DMS79 treated with DMSO at 0.1 percent for 48 hours (cell line): ENCODE measurements at places on chromosomes 6 and 20.

DNA sequence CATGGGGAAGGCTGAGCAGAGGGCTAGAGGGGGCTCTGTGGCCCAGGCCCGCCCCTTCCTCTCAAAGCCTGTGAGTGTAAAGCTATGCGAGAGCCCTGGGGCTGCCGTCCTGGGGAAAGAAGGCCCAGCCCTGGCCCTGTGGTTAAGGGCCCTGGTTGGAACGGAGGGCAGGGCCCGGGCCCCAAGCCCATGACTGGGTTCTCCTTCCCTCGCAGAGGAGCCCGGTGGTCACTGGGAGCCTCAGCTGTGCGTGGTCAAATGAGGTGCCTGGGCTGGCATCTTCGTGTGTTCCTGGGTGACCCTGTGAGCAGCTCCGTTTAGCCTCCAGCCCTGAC lies 56.0 kb downstream of the SMOC2 start:
- peak; percentile 2 for DNase-seq

DNA sequence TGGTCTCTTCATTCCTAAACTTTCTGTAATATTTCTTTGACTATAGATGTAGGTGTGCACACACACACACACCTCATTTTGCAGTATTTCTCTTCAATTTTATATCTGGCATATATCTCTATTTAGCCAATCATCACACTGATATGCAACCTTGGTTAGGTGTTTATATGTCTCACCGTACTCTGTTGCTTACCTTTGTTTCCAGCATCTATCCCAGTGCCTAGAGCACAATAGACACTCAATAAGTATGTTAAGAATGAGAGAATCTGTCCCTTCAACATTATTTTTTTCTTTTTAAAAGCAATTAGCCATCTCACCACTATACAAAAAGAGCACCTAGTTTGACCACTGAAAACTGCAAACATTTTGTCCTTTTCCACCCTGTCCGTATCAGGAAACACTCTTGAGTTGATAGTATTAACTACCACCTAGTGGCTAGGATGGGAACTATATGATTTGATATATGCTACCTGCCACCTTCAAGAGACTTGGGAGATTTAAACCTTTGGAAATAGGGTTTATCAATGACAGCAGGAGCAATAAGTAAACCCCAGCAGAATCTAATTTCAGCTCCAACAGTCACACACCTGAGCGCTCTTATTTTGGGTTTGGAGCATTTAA lies 48.7 kb upstream of the RSPO3 start:
- DNase-seq = no peak

- DNase-seq = no peak
These were observed 163.2 kb downstream of the AIG1 start for GRCh38 chr6:143223895-143224294.

DNA sequence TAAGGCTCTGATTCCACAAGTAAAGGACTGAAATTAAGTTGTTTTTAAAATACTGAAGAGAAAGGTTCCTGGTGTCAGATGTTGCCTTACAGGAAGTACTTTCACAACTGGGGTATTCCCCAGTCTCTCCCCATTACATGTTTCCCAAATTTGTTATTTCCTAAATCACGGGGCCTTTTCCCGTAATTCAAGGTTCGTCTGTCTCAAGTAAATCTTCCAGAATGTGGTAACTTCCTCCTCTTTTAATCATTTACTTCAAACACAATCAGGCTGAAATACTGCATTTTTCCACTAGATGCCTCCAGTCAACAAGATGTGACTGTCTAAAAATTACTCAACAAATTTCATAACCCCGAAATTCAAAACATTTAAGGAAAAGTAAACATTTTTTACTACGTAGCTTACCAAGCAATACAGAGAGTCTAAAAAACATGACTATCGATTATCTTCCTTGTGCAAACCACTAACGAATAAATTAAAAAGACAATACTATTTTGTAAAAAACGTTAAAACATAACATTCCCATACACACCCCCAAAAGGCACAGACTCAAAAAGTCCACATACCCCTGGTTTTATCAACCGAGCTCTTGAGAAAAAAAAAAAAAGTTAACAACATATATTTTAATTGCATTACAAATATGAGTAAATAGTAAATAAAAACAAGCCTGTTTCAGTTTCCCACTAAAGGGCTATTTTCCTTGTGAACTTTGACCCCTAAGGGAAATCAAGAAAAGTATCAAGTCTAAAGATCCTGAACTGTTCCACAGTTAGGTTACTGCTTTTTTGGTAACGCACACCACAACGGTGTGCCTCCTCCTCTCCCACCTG lies 1.7 kb downstream of the SOD2 start:
- DNase-seq = peak; percentile 35

GRCh38 chr6:80969439-80969838 lies 783.0 kb downstream of the TENT5A start:
- no peak for DNase-seq

- DNase-seq = peak; percentile 91
These were observed 258.7 kb downstream of the LRFN2 start for GRCh38 chr6:40328386-40328985.

DNA sequence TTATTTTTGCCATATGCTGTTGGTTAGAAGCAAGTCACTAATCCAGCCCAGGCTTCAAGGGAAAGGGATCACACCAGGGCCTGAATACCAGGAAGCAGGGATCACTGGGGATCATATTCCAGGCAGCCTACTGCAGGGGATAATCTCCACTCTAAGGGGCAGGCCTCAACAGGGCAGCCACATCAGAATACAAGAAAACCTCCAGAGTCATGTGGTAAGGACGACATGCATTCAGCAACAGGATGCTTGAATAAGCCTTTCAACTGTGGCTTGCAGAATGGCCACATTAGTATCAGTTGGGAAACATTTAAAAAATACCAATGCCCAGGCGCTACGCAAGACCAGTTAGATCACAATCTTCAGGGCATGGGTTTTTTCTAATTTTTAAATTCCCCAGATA lies 109.1 kb downstream of the LY86 start:
- no peak for DNase-seq

DNA sequence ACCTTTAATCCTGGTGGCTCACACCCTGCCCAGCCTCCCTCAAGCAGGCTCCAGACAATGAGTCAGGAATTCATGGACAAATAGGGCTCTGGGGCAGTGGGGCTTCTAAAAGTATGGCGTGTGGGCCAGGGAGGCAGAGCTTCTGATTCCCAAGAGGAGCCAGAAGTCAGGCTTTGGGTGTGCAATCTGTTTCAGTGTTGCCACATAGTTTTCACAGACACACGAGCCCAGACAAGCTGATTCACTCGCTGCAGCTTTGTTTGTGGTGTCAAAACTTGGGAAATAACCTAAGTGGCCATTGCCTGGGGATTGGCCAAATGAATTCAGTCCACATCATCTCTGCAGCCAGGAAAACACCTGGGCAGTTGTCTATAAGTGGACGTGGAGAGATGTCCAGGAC lies 9.2 kb downstream of the PEDS1 start:
- DNase-seq = no peak

DNA sequence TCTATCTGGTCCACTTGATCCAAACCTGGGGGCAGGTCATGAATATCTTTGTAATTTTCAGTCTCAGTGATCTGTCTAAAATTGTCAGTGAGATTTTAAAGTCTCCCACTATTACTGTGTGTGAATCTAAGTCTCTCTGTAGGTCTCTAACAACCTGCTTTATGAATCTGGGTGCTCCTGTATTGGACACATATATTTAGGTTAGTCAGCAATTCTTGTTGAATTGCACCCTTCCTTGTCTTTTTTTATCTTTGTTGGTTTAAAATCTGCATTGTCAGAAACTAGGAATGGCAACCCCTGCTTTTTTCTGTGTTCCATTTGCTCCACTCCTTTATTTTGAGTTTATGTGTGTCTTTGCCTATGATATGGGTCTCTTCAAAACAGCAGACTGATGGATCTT lies 140.7 kb downstream of the ASCC3 start:
- no peak for DNase-seq

DNA sequence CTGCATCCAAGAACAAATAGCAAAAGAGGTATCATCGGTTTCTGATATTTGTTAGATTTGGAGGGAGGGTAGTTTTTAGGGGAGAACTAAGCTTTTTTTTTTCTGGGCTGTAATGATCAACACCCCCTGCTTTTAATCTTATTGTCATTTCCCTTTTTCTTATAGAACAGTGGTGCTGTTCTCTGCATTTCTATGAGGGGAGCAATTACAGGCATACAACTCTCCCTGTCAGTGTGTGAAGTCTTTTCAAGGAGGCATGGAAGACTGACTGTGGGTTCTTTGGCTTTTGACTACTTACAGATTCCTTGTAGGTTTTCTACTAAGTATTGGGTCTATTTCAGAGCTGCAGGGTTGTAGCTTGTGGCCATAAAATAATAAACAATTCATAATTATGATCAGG lies 632.3 kb downstream of the TFAP2B start:
- DNase-seq = no peak

DNA sequence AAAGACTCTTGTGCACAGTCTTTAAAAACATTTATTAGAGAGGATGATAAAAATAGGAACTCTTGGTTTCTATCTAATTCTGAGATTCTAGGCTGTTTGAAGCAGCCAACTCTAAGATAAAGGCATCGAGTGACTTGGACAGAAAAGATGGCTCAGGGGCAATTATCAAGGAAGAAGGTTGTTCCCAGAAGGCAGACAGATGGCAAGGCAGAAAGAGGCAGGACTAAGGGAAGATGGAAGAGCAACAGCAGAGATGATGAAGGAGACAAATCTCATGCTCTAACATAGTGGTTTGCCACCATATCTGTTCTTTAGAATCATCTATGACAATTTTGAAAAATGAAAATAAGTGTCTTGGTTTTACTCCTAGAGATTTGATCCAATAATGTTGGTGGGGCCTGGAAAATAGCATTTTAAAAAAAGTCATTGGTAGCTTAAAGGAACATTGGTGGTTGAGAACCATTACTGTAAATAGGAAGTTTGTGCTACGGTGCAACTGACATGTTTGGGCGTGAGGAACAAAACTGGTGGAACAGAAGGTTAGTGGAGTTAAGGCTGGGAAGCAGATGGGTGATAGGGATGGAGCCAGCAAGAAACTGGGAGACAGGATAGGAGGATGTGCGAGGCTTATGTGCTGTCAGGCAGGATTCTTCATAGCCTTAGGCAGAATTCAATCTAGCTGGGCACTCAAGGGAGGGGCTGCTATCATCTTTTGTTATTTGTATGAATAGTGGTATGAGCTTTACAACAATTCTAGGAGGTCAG lies 751.1 kb downstream of the DHX35 start:
- DNase-seq = no peak

- no peak for DNase-seq
These were observed 77.0 kb downstream of the ADTRP start for GRCh38 chr6:11701573-11701972.

GRCh38 chr6:134535831-134536230 lies 217.9 kb upstream of the SGK1 start:
- DNase-seq = no peak

DNA sequence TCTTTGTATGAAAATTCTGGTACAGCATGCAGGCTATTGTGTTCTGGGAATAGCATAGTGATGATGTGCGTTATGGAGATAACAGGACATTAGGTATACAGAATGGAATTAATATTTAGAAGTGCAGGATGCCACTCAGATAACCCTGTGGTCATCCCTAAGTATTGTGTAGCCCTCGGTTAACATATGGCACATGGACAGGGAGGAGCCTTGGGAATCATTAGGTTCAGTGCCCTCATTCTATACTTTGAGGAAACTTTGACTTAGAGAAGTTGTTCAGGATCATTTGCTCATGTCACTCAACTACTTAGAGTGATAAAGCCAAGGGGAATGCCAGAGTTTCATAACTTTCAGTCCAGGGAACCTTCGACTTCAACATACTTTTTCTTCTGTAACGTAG lies 185.9 kb downstream of the UST start:
- DNase-seq = no peak

DNA sequence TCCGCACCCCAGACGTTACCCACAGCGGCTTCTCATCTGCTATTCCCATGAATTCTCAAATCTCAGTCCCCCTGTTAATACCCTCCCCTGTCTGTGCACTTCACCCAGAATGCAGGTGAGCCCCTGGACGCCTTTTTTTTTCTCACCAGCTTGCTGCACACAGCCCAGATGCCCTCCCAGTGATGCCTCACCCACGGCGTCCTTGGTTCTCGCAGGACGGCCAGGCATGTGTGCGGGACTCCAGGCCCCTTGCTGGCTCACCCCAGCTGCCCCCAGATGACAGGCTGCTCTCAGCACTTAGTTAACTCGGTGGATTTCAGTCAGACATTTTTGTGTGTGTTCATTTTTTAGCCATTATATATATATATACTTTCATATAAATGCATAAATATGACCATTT lies 25.4 kb upstream of the PI16 start:
- no peak for DNase-seq

DNA sequence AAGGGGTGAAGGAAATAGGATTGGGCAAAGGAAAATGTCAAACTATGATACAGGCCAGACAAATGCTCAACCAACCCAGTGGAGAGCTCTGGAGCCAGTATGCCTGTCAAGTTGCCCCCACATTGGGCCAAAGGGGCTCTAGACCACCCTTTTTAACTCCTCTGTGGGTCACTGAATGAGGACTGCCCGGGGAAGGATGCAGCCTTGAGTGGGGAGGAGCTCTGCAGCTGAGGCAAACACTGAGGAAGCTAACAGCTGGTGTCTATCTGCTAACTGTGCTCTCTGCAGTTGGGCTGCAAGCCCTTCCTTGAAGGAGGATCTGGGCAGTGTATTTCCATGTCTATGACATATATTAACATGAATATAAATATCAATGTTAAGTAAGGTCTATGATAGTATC lies 98.4 kb upstream of the PRSS16 start:
- no peak for DNase-seq

GRCh38 chr6:127637830-127638409 lies 60.9 kb downstream of the C6orf58 start:
- DNase-seq = no peak

GRCh38 chr6:64589961-64590360 lies 954.4 kb downstream of the PHF3 start:
- no peak for DNase-seq

GRCh38 chr6:156762547-156762946 lies 14.6 kb upstream of the ARID1B start:
- DNase-seq = no peak

DNA sequence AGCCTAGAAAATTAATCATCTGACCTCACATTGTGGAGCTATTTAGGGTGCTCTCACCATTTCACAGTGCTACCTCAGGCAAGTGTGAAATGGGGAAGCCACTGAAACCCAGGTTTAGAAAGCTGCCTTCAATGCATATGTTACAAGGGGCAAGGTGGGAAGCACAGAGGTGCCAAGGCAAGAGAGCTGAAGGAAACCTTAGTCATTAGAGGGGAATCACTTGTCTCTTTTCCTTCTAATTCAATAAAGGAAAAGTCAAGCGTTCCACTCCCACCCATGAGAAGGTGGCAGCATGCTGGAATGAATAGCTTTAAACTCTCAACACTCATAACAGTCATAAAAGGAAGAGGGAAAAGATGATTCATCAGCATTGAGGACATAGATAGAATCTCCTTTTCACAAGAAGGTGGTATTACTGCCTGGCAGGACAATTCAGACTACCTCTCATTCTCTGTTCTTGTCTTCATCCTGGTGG lies 251.9 kb upstream of the IRAK1BP1 start:
- DNase-seq = no peak

DNA sequence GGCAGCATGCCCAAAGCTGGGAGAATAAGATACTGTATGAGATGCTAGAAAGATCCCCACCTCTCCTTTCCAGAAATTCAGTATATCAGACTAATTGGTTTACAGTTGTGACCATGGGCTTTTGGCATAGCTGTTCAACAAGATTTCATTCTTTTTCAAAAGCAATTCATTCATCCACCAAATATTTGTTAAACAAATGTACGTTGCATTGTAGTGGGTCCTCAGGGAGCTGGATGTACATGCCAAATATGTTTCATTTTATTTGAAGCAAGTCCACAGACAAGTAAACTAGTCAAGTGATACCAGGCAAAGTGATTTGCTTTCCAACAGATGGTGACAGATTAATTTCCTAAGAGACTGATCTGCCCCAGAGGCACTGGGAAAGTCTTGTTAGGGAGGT lies 85.8 kb upstream of the ESR1 start:
- no peak for DNase-seq

- no peak for DNase-seq
These were observed 498.9 kb downstream of the BCKDHB start for GRCh38 chr6:80605165-80605989.
